Kasumi-1 (cell line): ENCODE measurements at places on chromosomes 5 and 9.

DNA sequence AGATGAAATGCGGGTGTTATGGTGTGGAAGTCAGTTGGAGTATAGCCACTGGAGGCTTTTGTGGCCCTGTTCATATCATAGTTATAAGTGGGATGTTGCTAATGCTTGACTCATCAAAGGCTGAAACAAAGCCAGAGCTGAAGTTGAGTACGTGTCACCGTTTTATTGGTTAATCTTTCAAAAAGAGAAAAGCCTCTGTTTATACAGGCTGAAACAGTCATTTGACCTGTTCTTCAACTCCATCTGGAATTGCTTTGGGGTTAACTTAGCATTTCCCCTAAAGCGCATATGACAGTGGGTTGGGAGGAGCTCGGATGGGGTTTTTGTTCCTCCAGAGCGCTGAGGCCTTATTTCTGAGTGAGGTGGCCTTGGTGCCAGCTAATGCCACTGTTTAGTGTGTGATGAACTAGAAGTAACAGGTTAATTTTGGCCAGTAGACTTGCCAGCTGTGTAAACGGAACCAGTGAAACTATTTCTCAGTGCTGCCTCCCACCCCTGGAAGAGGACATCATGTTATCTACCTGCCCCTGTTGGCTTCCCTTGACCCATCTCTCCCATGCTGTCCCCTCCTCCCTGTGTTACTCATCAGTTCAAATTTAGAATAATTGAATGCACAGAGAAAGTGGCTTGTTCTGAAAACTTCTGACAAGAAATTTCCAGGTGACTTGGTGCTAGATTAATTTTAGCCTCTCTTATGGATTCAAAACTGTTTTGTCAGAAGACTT is 34.2 kb downstream of the MTAP start:
- DNase-seq = no peak

DNA sequence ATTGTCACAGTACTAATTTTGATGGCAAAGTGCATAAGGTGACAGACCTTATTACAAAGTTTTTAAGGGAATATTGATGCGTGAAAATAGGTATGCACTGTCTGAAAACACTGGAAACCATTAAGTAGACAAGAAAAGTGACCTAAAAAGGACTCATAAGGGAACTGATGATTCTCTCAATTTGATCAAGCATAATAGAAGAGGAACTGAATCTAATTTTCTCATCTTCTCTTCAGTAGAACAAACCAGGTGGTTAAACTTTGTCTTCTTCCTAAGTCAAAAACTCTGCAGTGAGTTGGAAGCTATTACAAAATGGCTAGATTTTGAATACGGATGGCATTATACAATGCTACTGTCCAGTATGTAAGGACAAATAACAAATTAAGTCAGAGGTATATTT is 53.4 kb downstream of the RNF145 start:
- no peak for DNase-seq

DNA sequence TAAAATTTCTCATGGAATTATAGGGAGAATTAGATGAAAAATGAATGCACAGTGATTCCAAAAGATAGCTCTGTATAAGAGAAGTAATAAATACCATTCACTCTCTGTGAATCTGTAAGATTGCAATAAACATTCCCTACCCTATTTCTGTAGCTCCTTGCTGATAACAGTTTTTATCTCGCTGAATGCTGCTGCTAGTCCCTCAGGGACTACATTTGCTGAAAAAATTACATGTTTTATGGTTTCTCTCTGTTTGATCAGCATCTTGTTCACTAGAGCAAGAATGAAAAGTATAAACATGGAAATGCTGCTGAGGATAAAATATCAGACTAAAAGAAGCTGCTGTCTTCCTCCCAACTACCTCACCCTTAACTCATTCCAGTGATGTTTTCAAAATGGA is 44.3 kb upstream of the TYRP1 start:
- no peak for DNase-seq

GRCh38 chr5:99544356-99544755 is 615.5 kb upstream of the CHD1 start:
- no peak for DNase-seq

DNA sequence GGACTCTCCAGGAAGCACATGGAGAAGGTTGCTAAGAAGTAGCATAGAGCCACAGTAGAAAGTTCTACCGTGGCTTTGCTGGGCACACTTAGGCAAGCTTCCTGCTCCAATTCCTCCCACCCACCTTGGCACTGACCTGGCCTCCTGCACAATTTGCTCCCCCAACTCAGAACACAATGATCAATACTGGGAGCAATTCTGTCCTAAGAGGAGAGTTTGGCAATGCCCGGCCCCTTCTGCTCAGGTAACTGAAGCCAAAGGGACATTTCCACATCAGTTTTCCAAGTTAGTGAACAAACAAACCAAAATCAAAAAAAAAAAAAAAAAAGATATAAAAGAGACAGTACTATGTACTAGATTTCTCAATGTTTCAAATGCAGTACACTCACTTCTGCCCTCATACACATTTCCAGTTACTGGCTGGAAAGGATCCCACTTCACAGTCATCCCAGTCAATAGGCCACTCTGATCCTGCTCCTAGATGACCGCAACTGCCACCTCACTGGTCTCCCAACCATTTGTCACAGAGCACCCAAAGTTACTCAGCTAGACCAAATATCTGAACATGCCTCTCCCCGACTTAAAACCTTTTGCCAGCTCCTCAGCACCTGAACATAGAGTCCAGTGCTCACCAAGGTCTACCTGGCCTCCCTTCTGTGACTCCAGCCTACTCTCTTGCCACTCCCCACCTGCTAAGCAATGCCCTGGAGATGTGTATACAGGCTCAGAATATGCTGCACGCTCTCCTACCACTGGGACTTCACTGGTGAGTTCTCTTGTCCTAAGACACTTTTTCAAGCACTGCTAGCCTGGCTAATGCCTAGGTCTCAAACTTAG is 21.3 kb downstream of the ABCA1 start:
- DNase-seq = no peak

DNA sequence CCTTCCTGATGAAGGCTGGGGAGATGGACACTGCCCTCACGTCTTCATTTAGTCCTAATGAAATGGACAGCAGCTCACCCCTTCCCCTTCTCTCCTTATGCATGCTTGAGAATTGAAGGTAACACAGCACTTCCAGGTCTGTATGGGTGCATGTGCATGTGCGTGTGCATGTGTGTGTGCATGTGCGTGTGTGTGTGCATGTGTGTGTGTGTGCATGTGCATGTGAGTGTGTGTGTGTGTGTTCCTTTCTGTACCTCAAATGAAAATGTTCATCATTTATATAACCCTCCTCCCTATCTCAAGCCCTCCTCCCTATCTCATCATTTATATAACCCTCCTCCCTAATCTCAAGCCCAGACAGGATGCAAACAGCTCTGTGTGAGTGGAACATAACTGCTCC is 444.8 kb downstream of the MAT2B start:
- no peak for DNase-seq

- DNase-seq = no peak
Measured at GRCh38 chr9:96048956-96049831, 173.7 kb downstream of the ERCC6L2 start.

DNA sequence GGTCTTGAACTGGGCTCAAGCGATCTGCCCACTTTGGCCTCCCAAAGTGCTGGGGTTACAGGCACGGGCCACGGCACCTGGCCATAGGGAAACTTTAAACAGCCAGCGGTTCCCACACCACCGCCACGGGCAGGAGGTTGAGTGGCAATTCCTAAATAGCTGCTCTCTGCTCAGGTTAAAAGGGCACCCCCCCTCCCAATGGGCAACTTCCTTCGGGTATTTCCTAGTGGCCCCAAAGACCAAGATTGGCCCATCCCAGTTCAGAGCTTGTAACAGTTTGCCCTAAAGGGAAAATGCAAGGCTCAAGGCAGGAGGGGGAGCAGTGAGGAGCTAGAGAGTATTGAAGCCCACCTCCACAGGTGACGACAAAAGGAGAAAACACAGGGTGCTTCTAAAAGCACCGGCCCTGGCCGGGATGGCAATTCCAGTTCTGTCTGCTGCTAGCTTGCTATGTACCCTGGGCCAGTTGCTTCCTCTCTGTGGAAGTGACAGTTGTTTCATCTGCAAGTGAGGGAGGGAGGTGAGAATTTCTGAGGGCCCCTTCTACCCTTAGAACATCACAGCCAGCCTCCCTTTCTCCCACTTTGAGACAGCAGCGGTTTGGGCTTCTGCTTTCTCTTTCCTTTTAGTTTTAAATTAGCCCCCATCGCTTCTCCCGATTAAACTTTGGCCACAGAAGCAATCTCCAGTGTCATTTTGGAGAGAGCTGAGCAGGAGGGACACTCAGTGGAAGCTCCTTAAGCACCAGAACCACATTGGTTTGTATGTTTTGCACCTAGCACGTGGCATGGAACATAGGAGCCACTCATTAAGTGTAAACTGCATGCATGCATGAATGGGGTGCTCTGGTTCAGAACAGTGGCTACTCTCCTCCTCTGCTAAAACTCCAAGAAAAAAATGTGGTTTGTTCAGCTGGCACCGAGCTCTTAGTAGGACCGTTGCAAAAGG is 17.3 kb upstream of the TNIP1 start:
- peak; percentile 83 for DNase-seq

- DNase-seq = no peak
Measured at GRCh38 chr9:35656831-35657545, 831 bp downstream of the RMRP start.

DNA sequence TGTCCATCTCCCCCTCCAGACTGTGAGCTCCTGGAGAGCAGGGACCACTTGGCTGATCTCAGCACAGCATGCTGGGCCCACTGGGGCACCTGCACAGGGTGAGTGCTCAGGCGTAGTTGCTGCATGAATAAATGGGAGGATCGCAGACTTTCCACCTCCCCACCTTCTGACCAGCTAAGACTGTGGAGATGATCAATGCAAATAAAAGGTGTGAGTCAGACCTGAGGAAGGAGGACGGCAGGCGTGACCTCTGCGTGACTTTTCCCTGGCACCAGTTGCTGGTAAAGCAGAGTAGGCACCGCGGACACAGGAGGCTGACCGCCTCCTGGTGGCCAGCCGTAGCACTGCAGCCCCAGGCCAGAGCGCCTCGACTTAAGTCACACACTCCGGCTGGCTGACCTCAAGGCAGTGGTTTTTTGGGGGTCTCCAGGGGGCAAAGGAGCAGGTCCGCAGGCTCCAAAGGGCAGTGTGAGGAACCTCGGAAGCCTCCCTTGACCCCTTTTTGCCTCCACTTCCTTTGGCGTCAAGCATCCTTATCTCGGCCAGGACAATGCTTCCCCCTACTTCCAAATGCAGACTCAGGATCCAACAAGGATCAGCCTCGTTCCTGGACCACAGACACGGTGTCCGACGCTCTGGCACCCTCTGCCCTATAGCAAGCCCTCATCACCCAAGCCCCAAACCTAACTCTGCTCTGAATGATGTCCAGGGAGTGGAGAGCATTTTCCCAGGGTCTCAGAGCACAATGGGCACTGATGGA is 12.7 kb upstream of the TDRD7 start:
- DNase-seq = no peak

DNA sequence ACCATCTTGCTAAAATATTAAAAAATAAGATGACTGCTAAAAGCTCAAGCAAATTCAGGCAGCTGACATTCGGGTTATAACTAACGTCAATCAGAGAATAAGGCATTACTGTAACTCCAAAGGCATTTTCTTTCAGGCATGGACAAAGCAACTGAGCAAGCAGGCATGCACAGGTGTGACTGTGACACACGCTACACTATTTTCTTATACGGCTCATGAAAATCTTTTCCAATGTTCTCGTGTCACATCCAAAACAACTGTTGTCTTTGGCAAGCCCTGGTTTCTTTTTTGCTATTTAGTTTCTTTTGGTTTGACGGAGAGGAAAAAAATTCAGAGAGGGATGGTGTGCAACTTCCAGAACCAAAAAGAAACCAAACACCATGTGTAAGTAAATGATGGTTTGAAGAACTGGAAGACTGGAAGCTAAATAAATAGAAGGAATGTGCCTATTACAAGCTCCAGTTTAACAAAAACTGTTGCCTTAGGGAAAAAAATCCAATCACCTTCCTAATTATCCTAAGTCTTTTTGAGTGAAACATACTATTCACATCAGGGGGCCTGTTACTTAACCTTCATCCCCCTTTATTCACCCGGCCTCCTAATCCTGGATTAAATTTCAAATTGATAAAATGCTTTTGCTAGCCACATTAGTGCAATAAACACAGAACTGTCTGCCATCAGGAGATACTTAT is 277.6 kb downstream of the PSAT1 start:
- DNase-seq = no peak

- DNase-seq = no peak
Measured at GRCh38 chr5:125898851-125899405, 524.3 kb upstream of the GRAMD2B start.

DNA sequence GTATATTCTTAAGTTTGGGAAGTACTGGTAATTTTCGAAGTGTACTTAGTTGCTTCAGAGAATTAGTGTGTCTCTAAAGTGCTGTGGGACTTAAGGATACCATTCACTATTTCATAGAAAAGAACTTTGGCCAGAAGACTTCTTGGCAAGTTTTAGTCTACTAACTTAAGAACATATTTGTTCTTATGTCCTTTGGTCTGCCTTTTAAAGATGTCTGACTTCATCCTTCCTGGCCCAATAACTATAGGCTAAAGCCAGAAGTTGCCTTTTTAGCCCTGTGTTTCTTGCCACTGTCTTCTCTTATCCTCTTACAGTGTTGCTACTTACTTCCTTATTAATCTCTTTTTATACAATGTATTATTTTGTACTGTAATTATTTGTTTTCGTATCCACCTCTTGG is 6.3 kb downstream of the RBM27 start:
- DNase-seq = no peak

GRCh38 chr5:91151947-91152346 is 231.2 kb downstream of the ARRDC3 start:
- DNase-seq = no peak

GRCh38 chr9:34562135-34562745 is 27.3 kb downstream of the CNTFR start:
- peak; percentile 2 for DNase-seq
